ENCODE measurements at places on chromosomes 11 and 22. TPM values are rescaled to one million over a fixed set of nuclear protein-coding genes. Genes with fewer than 3 reads are reported as not detected.

- no peak for DNase-seq
- H3K36me3 ChIP-seq = no peaks in the 10 kb centered on the region
- no peak overlapping the region for H3K27ac ChIP-seq
- peaks cover 8% of the 10 kb centered on the region for H3K4me1 ChIP-seq
Measured at GRCh38 chr11:94401773-94402265, 600 bp upstream of the GPR83 start.

DNA sequence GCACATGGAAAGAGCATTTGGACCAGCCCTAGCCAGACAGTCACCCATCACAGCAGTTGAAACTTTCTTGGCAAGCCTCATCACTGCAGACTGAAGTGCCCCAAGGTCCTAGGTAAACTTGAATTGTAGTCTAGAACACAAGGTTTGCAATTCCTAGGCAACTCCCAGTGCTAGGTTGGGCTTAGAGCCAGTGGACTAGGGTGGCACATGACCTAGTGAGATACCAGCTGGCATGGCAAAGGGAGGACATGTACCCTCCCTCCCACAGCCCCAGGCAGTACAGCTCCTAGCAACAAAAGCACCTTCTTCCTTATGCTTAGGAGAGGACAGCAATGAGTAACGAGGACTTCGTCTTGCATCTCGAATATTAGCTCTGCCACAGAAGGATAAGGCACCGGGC is 889.5 kb downstream of the JRKL start:
- DNase-seq = no peak
- H3K27ac ChIP-seq = no peak overlapping the region
- no peaks in the 10 kb centered on the region for H3K27me3 ChIP-seq
- H3K4me1 ChIP-seq = no peaks in the 10 kb centered on the region

The DGCR6L gene
- total RNA-seq = 24.8 TPM

The CARD16 gene
- 13.9 TPM for total RNA-seq

Measured in activated CD4-positive, alpha-beta T cell treated with anti-CD3 and anti-CD28 coated beads for 36 hours (primary cell).